ENCODE measurements at places on chromosomes 1 and 21.

- DNase-seq: no peak
These were observed 8.0 kb downstream of the STX6 start for GRCh38 chr1:181014477-181015250.

- DNase-seq: no peak
These were observed 15.2 kb downstream of the PDZK1IP1 start for GRCh38 chr1:47174656-47175020.

GRCh38 chr21:45816794-45817193 lies 164.8 kb upstream of the COL6A1 start:
- no peak for DNase-seq

GRCh38 chr1:6483761-6484117 lies 7.7 kb downstream of the PLEKHG5 start:
- no peak for DNase-seq

DNA sequence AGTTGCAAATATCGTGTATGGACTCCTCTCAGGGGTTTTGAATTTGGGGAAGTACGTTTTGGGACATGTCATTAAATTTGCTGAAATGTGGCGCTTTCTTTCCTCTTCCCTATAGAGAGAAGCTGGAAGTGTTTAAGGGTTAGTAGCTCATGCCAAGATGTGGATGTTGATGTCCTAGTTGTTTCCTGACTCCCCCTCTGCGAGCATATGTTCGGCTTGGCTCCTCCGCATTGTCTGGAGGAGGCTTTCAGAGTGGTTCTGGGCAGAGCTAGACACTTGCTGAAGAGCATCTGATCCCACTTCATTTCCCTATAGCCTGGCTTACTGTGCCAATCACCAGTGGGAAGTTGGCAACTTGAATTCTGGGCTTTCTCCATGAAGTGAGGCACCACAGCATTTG lies 347.4 kb upstream of the B3GALT2 start:
- DNase-seq: no peak

GRCh38 chr1:234770924-234771540 lies 161.1 kb upstream of the IRF2BP2 start:
- no peak for DNase-seq

DNA sequence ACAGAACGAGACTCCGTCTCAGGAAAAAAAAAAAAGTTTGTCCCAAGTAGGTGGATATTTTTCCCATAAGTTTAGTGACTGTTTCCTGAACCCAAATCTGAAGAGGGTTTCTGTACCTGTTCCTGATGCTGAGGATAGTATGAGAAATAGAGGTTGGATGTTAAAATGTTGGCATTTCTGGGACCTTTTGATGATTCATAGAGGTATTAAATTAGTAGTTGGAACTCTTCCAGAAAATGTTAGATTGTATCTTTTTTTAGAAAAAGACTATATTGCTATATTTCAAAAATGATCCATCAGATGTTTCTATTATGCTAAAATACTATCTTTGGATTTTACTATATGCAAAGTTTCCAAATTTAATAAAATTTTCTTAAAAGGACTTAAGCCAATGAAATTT lies 2.9 kb upstream of the CENPL start:
- no peak for DNase-seq

DNA sequence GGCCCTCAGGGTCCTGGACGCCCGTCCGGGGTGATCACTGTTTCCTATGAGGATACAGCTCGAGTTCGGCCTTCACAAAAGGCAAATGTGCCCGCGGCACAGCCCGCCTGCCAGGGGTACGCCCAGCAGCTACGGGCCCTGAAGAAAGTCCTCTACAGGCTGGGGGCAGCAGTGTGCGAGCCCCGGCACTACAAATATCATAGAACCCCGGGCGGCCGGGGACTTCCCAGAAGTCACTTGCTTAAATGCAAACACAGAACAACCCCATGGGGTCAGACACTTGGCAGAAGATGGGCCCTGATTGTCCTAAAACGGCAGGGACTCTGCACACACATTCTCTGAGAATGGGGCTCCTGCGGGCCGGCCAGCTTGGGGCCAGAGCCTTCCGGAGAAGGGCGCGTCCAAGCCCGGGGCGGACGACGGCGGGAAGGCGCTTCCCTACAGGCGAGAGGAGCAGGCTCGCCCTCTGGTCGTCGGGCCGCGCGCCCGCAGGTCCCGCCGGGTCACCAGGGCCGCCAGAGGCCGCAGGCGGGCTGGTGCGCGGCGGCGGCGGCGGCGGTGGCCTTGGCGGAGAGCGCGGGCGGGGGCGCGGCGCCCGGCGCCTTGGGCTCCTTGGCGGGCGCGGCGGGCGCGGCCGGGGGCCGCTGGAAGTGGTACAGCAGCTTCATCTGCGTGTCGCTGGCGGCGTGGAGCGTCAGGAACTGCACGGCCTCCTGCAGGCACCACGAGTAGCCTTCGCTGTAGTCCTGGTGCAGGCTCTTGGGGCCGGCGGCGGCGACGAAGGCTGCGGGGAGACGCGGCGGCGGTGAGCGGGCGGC lies 888 bp downstream of the HES5 start:
- DNase-seq: peak; percentile 31

GRCh38 chr1:109024646-109025045 lies 17.3 kb downstream of the WDR47 start:
- no peak for DNase-seq

DNA sequence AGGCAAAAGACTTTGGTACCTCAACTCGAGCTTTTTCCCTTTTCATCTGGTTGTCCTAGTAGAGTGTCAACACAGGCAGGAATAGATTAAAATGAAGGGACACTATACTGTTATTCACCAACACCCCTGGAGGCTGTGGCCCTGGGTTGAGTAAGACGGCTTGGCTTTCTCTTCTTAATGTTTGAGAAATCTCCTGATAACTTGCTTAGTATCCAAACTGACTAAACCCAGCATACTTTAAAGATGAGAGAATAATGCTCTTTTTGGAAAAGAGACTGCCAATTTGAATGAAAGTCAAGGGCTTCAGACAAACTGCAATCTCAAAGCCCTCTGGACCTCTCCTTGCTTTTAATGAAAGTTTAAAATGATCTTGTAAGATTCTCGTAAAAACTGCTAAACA lies 2.6 kb upstream of the SLC30A1 start:
- DNase-seq: no peak

- no peak for DNase-seq
These were observed 243.8 kb downstream of the MATN1 start for GRCh38 chr1:30479575-30479974.

- no peak for DNase-seq
These were observed 656.1 kb upstream of the ADGRL4 start for GRCh38 chr1:79662596-79662995.

DNA sequence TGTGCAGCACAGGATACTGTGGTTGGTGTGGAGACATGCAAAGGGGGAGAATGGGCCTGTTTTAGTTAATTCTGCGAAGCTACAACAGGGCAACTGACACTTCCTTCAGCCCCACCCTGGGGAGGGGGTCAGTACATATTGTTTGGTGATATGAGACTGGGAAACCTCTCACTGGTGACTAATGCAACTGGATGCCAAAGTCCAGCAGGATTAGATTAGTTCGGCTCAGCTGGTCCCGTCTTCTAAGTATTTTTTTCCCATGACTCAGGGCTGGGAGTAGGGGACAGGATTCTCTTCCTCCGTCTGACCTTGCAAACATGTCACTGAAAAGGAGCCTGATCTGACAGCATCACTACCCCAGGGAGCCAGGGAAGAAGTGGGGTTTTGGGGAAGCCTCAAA lies 43.0 kb downstream of the PLXNA2 start:
- no peak for DNase-seq

DNA sequence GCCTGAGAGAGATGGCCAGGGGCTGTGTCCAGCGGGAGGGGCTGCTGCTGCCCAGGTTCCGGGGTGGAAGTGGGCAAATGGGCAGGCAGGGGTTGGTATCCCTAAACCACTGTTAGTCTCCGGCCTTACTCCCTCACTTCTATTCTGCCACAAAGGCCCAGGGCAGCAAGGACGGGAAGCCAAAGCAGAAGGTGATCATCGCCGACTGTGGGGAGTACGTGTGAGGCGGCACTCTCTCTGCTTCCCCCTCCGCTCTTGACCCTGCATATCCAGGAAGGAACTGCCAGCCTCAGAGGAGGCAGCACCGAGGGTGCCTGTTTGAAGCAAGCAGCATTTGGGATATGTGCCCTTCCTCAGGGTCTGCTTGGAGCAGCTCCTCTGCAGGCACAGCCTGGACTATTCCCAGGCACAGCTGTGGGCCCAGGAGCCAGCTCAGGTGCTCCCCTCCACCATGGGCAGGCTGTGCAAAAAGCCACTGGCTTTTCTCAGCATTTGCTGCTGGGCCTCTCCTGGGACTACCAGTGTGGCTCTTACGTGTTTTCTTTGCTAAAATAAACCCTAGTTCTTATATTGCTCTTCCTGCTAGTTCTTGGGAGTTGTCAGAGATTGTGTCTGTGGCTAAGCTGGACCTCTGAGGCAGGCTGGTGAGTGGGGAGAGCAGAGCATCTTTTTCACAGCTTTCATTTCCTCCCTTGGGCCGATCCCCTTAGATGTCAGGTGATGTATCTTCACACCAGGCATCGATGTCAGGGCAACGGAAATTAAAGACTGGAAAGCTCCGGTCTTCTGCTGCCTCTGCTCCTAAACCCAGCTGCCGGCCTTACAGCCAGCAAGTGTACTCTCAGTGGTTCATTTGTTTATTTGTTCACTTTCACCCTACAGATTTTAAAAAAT lies 14.7 kb downstream of the PPIE start:
- DNase-seq: no peak

GRCh38 chr21:27476696-27477095 lies 509.8 kb upstream of the ADAMTS5 start:
- DNase-seq: no peak

- no peak for DNase-seq
These were observed 9.1 kb downstream of the SGIP1 start for GRCh38 chr1:66542811-66543767.

- no peak for DNase-seq
These were observed 9.9 kb downstream of the F5 start for GRCh38 chr1:169576241-169576934.

DNA sequence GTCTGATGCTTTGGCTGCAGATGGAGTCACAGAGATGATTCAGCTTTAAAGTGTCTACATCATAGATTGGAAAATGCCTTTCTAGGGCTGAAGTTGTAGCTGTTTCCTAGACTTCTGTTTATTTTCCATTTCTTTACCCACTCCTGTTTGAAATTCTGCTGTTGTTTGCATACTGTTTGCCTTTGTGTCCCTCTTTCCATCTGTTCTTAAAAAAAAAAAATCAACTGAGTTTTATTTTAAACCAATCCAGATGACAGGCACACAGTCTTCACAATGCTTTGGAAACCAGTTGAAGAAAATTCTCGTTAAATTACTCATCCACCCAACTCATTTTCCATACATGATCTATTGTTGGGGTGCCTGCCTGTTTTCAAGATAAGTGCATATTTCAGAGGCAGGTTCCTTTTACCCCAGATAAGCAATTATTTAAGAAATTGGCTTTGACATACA lies 245.9 kb downstream of the DISC1 start:
- DNase-seq: no peak

GRCh38 chr1:221992427-221992826 lies 250.5 kb upstream of the DUSP10 start:
- DNase-seq: no peak

GRCh38 chr21:15809818-15810217 lies 80.0 kb downstream of the USP25 start:
- no peak for DNase-seq

DNA sequence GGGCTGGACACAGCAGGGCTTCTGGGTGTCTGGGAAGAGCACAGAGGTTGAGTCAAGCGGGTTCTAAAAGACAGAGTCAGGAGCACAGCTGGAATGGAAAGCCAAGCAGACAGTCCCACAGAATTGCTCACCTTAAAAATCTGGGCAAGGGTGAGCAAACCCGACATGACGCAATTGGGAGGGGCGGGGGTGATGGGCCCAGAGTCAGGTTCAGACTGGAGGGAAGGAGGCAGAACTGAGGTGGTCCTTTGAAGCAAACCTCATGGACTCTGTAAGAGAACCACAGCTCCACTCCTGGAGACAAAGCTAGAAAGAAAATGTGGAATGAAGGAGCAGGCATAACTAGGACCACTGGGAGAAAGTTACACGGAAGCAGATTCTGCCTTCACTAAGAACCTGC lies 49.0 kb downstream of the FAM78B start:
- no peak for DNase-seq

DNA sequence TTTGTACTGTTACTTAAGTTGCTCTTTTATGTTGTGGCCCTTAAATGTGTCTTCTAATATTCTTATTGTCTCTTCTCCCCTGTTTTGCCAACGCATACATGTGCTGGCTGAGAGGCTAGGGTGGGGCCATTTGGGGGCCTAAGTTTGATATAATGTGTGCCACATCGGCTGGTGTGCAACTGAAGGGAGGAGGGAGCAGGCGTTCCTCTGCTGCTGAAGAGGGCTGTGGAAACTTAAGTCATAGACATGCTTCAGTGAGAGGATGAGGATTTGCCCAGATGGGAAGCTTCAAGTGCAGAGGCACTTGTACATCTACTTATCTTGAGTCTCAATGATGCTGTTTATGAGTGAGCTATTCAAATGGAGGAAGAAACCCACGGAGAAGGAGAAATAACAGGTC lies 630.6 kb downstream of the LMO4 start:
- DNase-seq: no peak

- DNase-seq: peak; percentile 10
These were observed 43.9 kb upstream of the IFNAR2 start for GRCh38 chr21:33185852-33186251.

DNA sequence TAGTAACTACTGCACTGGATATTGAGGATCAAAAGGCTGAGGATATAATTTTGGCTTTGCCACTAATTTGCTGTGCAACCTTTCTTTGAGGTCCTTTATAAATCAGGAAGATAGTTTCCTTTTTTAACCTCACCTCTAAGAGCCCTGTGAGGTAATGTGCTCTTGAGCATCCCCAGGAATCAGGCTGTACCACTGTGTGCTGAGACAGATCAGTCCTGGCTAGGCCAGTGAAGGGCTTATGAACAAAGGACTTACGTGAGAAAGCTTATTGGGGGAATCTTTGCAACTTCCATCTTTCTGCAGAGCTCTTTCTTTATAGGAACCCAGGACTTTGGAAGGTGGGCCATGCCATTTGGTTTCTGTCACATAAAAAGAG lies 188.9 kb downstream of the SIPA1L2 start:
- no peak for DNase-seq

DNA sequence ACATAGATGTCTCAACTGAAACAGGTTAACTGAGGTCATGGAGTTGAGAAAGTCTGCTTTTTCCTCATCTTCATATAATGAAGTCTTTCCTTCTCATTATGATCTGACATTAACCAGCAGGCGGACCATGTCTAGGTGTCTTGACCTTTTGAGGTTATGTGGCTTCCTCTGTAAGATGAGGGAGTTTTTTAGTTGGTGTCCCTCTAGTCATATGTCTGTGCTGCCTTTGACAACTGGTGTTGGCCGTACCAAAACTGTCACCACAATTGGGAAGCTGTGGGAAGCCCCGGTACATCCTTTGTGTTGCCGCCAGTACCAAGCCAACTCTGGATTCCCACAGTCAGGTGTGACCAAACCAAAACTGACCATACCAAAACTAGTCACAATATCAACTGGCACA lies 105.1 kb downstream of the PBX1 start:
- DNase-seq: no peak
